ENCODE measurements at places on chromosomes 12 and 14. TPM values are rescaled to one million over a fixed set of nuclear protein-coding genes. Genes with fewer than 3 reads are reported as not detected.

DNA sequence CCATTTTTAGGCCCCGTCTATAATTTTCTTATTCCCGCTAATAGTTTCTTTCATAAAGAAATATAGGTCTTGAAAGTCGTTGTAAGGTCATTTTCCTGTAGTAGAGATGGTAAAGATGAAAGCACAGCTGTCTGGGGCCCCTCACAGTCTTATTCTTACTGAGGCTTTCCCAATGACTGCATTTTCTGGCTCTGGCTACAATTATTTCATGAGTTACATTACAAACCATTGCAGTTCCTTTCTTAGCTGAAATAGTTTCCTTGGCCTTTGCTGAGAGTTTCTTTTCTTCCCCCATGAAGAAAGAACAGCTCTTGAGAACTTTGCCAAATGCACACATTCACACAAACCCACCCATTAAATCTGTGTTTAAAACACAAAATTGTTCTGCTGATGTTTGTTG, 113.0 kb downstream of the DYRK2 start:
- no peak for DNase-seq

DNA sequence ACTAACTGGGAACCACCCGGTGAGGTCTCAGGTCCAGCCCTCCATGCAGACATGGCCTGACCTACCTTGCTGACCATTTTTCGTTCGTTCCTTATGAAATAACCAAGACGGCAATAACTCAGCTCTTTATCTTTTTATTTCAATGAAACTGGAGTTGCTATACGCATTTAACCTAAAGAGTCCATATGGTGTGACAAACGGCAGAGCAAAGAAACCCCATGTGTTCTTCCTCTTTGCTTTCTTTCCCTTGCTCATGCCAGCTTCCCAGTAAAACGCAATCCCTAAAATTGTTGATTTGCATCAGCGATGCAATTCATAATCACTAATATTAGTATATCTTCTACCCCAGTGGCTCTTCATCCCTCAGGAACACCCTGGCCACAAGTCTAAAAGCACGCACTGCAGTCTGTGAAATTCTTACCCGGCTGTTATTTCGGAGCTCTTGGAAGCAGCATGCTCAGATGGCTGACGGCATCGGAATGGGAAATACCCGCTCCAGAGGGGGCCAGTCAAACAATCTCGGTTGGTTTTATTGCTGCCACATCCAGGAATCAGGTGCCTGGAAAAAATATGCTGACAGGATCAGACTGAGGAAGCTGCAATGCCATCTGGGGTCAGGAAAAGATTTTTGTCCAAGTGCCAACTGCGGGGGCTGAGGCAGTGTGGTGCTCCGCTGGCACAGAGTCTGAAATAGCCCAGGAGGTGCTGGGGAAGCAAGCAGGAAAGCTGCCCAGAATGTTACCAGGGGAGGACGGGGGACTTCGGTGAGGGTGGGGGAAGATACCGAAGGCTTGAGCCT, 28.2 kb upstream of the KCNA1 start:
- no peak for DNase-seq

- no peak for DNase-seq
These were observed 870 bp downstream of the BMAL2 start for GRCh38 chr12:27333403-27334009.

GRCh38 chr12:78473136-78473535, 391.4 kb upstream of the SYT1 start:
- DNase-seq, result no peak

DNA sequence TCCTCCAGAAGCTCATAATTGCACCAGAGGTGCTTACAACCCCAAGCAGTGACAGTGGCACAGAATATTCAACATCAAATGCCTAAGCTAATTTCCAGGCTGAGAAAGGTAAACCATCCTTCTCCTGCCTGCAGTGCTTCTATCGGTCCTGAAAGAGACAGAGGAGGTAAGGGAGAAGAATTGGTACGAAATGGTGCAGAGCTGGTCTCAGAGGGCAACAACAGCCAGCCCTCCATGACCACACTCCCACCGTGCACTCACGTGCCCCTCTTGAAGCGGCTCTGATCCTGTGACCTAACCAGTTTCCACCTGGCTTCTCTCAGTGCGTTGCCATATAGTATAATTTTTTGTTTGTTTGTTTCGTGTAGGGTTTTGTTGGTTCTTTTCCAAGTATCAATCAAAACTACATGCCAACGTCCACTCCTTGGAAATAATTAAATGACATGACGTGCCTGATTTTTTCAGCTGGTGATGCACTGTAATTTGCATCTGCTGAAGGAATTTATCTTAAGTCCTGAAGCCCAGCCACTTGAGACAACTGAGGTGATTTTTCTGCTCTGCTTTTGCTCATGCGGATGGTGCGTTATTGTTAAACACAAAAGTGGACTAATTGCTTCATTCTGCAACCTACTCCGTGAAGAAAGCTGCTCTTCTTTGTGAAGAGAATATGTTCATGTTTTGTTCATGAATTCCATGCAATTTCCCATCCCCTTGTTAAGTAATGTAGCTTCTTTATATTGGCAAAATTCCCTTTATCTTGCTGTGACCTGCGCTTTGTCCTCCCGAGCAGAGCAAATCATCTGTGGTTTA, 1.3 kb upstream of the ATP2A2 start:
- no peak for DNase-seq

DNA sequence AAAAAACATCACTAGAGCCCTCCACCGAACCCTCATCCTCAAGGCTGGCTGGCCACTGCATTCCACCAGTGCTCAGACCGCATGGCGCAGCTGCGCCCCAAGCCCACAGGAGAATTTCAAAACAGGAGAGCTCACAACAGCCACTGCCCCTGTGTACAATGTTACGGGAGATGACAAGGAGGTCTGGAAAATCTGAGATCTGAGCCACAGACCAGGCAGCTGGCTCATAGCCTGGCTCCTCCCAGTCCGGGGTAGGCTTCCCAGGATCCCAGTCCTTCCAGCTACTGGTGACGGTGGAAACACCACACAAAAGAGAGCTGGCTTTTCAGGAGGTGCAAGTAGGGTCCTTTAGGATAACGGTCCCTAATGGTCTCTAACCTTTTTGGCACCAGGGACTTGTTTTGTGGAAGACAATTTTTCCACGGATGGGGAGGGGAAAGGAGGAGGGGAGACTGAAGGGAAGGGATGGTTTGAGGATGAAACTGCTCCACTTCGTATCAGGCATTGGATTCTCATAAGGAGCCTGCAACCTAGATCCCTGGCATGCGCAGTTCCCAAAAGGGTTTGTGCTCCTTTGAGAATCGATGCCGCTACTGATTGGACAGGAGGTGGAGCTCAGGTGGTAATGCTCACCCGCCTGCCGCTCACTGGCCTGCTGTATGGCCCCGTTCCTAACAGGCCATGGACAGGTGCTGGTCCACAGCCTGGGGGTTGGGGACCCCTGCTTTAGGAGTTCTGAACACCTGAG, 23.0 kb upstream of the NRDE2 start:
- no peak for DNase-seq

Gene CMKLR1
- not detected for total RNA-seq

Gene C14orf132
- 0.06 TPM for total RNA-seq

Gene TRPV4
- not detected for total RNA-seq

Gene GOLGA5
- 41.7 TPM for total RNA-seq

Gene GEMIN2
- total RNA-seq, result 61.7 TPM

Gene RTL1
- total RNA-seq, result not detected

All from NCI-H460 (cell line).